ENCODE measurements at places on chromosomes 13 and 19.

DNA sequence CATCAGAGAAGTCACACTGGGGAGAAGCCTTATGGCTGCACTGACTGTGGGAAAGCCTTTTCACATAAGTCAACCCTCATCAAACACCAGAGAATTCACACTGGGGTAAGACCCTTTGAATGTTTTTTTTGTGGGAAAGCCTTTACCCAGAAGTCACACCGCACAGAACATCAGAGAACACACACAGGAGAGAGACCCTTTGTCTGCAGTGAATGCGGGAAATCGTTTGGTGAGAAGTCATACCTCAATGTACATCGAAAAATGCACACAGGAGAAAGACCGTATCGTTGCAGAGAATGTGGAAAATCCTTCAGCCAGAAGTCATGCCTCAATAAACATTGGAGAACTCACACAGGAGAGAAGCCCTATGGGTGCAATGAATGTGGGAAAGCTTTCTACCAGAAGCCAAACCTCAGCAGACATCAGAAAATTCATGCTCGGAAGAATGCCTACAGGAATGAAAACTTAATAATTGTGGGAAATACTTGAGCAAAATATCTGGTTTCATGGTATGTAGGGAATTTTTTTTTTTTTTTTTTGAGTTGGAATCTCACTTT lies 30.7 kb downstream of the ZNF793 start:
- DNase-seq, result no peak

DNA sequence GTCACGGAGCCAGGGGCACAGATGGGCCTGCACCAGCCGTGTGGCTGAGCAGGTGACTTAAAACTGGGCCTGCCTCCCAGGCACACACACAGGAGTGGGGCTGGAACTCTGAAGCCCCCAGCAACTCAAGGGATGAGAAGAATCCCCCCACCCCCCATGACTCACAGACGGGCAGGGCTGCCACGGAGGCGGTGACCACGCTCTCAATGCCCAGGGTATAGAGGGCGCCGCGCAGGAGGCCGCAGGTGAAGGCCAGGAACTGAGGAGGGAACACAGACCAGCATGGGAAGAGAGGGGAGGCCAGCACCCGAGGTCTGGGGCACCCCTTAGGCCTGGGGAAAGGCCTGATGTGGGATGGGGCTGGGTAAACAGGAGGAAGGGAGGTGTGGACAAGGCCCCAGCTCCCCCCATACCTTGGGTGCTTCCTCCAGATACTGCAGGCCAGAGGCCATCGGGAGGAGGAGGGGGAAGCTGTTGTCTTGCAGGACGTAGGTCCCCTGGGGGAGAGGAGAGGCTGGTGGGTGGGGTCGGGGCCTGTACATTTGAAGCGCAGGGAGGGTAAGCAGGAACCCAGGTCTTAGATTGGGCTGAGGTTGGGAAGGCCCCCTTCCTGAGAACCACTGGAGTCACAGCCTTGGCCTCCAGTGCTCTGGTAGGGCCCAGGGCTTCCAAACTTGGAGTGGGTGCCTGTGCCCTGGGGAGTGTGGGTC lies 3.1 kb upstream of the NKPD1 start:
- DNase-seq, result no peak

- DNase-seq, result no peak
These were observed 17.0 kb downstream of the SUGT1 start for GRCh38 chr13:52669677-52670076.

DNA sequence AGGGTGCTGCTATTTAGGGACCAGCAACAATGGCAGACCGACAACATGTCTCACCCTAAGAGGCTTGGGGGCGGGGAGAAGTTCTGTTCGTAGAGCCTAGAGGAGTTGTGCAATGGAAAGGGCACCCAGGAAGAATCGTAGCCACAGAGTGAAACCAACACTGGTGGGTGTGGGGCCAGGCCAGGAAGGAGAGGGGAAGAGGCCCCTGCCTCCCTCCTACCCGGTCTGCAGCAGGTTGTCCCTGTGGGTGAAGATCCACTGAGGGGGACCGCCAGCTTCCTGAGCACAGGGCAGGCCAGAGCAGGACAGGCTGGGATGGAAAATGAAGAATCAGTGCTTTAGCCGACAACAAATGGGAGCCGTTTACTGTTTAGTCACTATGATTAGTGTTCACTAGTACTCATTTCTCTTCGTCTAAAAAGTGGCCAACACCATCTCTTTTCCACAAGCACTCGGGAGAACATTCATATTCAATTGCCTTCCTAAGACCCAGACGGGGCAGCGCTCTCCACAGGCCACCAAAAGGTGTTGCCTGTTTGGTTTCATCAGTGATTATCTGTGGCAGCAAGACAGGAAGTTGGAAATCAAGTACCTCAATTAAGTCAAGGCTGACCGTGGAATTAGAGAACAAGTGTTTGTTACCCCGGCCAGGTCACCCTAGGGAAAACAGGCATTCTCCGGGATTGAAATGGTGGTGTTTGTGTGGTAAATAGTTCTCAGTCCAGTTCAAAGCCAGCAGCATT lies 1.1 kb upstream of the ATP11A start:
- no peak for DNase-seq

GRCh38 chr13:111936267-111936925 lies 130.6 kb upstream of the SOX1 start:
- no peak for DNase-seq

DNA sequence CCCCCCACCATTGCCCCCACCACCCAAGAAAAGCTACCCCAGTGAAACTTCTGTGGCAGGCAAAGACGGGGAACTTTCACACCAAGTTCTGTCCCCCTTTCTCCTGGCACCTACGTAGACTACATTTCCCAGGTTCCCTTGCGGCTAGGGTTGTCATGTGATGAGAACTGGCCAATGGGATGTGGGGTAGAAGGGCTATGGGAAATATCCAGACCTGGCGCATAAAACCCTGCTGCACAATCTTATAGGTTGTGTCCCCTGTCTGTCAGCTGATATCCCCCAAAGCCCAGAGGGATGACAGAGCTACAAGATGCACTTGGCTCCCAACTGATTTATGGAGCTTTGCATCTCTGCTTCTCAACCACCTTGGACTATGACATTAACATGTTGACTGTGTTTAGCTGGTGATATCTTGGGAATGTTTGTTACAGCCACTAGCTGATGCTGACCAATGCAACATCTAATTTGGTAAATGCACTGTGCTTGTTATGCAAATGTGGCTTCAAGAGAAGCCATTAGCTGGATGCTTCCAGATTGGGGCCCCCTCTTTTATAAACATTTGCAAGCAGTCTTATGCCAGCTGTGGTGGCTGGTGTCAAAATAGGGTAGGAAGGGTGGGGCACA lies 6.1 kb downstream of the SH2D3A start:
- no peak for DNase-seq

DNA sequence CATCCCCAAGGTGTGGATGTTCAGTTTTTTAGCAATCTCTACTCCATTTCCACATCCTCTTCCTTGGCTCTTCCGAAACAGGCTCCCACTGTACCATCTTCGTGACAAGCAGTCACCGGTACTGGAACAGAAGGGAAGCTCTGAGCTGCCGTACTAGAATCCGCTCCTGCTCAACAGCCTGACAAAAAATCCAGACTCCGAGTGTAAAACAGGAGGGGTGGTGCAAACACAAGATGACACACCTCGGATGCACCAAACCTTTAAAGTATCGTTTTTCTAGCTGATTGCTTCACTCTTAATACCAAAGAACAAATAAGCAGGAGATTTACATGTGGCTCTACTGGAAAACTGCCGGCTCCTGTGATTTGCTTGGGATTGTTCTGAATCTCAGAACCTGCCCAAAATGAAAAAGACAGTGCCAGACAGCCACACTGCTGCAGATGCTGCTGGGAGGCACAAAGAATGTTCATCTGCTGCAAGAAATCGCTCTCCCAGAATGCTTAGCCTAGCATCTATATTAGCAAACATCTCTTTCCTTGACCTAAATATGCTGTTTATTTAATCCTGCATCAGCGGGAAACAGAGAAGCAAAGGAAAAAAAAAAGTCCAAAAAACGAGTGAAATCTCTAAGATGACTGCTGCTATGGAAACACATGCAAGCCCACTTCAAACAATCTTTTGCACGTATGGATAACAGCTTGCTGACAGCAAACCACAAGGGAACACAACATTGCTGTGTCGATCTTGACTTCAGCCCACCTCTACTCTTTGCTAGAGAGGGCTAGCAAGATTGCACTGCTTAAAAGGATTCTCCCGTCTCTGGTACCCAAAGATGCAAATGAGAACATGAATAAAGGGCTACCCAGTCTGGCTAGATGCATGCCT lies 38.0 kb upstream of the DOCK9 start:
- DNase-seq, result no peak

DNA sequence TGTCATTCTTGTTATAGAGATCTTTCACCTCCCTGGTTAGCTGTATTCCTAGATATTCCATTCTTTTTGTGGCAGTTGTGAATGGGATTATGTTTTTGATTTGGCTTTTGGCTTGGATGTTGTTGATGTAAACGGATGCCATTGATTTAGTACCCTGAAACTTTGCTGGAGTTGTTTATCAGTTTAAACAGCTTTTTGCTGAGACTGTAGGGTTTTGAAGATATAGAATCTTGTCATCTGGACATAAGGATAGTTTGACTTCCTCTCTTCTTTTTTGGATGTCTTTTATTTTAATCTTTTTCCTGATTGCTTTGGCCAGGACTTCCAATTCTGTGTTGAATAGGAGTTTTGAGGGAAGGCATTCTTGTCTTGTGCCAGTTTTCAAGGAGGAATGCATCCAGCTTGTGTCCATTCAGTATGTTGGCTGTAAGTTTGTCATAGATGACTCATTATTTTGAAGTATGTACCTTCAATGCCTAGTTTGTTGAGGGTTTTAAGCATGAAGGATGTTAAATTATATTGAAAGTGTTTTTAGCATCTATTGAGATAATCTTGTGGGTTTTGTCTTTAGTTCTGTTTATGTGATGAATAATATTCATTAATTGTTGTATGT lies 16.8 kb downstream of the ZNF431 start:
- DNase-seq, result no peak

GRCh38 chr13:52749419-52749818 lies 9.8 kb upstream of the CNMD start:
- no peak for DNase-seq
